GM04504 (cell line): ENCODE measurements at places on chromosomes 4 and X.

- no peak for DNase-seq
Measured at GRCh38 chr4:112514647-112515197, 1.3 kb downstream of the NEUROG2 start.

- DNase-seq: no peak
Measured at GRCh38 chrX:9148615-9149399, 114.9 kb upstream of the FAM9B start.

DNA sequence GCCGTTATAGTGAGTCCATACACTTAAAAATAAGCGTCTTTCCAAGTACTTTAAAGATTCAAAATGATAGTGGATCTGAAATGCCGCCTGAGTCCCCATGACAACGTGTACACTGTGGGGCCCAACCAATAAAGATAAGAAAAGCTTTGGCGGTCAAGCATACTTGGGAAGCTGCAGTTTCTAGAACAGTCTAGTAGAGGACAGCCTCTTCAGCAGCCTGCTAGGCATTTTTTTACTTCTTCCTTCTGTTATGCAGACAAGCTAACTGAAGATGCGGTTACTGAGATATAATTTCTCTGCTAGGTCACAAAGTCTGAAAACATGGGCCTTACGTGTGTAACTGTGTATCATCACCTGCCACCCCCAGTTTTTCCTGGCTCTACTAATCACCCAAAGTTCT lies 402 bp upstream of the UPRT start:
- DNase-seq: no peak

DNA sequence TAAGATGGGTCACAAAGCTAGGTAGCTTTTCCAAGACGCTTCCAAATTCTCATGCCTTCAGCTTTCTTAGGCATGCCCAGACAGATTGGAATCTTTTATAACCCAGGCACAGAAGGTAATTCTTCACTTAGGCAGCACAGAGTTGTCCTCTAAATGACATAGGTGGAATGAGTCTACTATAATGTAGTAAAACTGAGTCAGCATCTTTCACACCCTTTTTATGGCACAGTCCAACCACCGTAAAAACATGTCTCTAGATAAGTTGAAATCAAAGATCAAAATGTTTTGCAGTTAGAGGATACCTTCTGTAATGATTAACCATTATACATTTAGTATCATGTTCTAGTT lies 128.4 kb upstream of the FAT1 start:
- no peak for DNase-seq

GRCh38 chr4:1010395-1011021 lies 918 bp upstream of the FGFRL1 start:
- DNase-seq: peak; percentile 75

DNA sequence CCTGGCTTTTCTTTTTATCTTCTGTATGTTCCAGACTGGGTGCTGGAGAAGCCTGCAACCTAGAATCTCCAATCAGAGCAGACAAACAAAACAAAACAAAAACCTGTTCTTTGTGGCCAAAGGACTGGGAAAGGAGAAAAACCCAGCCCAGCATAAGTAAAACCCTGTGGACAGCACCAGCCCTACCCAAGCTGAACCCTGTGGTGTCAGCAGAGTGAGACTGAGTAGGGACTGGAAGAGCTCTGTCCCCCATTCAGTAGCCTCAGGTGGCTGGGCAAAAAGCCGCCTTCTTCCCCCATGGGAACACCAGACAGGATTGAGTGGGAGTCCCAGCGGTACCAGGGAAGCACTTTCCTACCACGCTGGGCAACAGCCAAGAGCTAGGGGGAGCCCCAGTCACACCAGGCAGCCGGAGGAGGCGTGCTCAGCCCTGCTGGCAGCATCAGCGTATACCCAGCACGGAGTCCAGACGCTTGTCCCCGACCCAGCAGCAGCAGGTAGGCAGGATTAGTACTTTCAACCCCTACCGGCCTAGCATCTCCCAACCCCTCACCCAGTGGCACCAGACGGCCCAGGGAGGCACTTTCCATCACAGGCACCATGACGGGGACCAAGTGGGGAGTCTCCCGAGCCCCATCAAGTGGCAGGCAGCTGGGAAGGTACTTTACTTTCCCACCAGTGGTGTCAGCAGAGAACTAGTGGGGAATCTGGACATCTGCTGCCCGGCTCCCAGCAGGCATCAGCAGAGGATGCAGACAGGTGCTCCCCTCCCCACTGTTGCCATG lies 8.6 kb upstream of the JADE3 start:
- DNase-seq: peak; percentile 40

DNA sequence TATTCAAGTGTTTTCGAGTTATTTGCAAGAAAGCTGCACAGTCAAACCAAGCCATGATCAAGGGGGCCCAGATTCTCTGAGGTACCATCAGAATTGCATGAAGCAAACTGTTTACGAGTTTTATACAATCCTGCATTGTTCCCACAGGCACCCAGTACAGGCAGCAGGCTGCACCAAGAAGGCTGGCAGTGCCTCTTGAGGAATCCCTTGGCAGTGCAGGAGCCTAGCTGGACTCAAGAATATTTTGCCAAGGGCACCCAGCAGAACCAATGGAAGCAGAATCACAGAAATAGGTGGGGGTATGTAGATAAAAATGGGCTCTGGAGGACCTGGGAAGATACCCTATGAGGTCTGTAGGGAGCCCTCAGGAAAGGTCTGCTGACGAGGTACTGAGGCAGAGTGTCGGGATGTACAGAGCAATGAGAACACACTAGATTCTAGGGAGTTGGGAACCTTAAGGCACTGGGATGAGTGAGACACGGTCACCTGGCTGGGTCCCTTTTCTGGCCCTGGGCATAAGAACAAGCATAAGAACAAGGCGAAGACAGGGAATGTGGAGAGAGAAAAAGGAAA lies 2.5 kb upstream of the PLP1 start:
- peak; percentile 22 for DNase-seq

GRCh38 chr4:67723949-67724348 lies 23.0 kb upstream of the UBA6 start:
- DNase-seq: no peak

DNA sequence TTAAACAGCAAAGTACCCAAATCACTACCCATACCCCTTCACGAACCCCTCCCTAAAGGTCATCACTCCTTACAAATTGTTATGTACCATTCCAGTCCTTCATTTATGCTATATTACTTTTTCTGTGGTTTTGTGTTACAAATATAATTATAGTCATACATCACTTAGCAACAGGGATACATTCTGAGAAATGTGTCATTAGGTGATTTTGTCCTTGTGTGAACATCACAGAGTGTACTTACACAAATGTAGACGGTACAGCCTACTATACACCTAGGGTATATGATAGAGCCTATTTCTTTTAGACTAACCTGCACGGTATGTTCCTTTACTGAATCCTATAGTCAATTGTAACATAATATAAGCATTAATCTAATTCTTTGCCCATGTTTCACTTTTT lies 61.9 kb downstream of the ASB9 start:
- DNase-seq: no peak

DNA sequence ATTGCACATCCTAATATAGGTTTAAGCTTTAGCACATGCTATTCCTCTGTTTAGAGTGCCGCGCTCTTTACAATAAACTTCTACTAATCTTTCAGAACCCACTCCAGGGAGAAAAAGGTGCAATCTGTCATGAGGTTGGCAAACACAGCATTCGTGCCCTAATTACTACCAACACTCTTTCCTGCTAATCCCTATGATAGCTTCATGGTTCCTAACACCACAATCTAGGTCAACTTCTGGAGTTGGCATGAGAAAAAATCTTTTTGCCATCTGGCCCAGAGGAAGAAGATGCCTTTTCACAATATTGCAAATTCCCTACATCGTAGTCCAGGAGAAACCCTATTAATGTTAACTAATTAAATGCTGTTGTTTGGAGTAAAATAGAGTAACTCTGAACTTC lies 39.6 kb downstream of the TMA16 start:
- no peak for DNase-seq

GRCh38 chrX:136048446-136048845 lies 63.2 kb downstream of the SLC9A6 start:
- no peak for DNase-seq

DNA sequence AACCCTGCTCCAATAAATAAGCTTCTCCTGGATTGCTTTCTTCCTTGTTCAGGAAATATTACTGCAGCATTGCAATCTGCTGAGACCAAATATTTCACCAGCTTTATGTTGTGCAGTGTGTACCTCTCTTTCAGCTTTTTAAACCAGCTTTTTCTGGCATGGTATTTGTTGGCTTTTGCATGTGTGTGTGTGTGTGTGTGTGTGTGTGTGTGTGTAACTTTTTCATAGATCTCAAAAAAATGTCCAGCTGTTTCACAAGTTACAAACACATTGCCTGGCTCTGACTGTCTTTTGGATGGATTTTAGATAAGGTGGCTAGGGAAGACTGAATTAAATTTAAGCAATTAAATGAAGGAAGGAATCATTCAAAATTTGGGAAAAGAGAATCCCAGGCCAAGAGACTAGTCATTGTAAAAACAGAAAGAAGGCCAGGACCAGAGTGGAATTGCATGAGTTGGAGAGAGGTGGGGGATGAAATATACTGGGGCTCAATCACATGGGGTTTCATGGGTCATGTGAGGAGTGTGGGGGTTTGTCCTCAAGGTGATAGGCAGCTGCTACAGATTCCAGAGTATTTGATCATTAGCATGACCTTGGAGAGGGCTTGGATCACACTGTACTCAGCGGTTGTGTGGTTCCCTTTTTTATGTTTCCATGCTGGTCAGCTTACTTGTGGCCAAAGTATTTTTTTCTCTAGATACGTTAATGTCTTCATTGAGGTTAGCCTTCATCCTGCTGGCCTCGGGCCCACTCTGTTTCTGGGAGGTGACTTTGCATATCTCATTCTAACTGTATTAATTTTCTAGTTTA lies 357.7 kb upstream of the BOD1L1 start:
- DNase-seq: no peak
